ENCODE measurements at places on chromosomes 16 and 17. TPM values are rescaled to one million over a fixed set of nuclear protein-coding genes. Genes with fewer than 3 reads are reported as not detected.

Gene GCGR
- polyA plus RNA-seq = not detected

Gene MYH13
- not detected for polyA plus RNA-seq

Gene SNRNP25
- polyA plus RNA-seq = 65.2 TPM

Gene SHBG
- polyA plus RNA-seq = 0.61 TPM

Gene NME3
- 86.4 TPM for polyA plus RNA-seq

Gene GAS2L2
- not detected for polyA plus RNA-seq

Gene BCL6B
- polyA plus RNA-seq = 10.3 TPM

Gene SLC12A3
- not detected for polyA plus RNA-seq

Gene SLC35G6
- 0.08 TPM for polyA plus RNA-seq

Gene HIGD1B
- polyA plus RNA-seq = 14.3 TPM

Gene ARHGDIG
- polyA plus RNA-seq = 0.26 TPM

Gene ITGB3
- polyA plus RNA-seq = 1.3 TPM

Gene GPR142
- polyA plus RNA-seq = not detected

Gene COX10
- 48.6 TPM for polyA plus RNA-seq

Gene GAST
- polyA plus RNA-seq = not detected

Gene KCNAB3
- 0.22 TPM for polyA plus RNA-seq

Gene TBC1D3I
- polyA plus RNA-seq = not detected

Gene FAM117A
- polyA plus RNA-seq = 5.2 TPM

Gene KCNJ18
- not detected for polyA plus RNA-seq

Gene NT5M
- 9.3 TPM for polyA plus RNA-seq

Gene TEKT5
- polyA plus RNA-seq = not detected

Gene MYLK3
- polyA plus RNA-seq = 76.4 TPM

Gene WDR81
- polyA plus RNA-seq = 9.1 TPM

Gene PPP1R1B
- polyA plus RNA-seq = 2.5 TPM

Gene HYDIN
- 0.26 TPM for polyA plus RNA-seq

Gene ZNF689
- 2.7 TPM for polyA plus RNA-seq

Gene MPRIP
- 476 TPM for polyA plus RNA-seq

Gene KRT14
- not detected for polyA plus RNA-seq

Gene HBM
- not detected for polyA plus RNA-seq

Gene CMTM1
- polyA plus RNA-seq = not detected

Gene PRSS22
- polyA plus RNA-seq = not detected

Gene CRHR1
- polyA plus RNA-seq = not detected

Gene NDE1
- polyA plus RNA-seq = 5.9 TPM

Gene NPIPB2
- 8.4 TPM for polyA plus RNA-seq

Gene RHBDL1
- 3.6 TPM for polyA plus RNA-seq

Gene PIK3R6
- polyA plus RNA-seq = 0.69 TPM

Gene DPEP2
- polyA plus RNA-seq = 1.1 TPM

Gene COG8
- 13.3 TPM for polyA plus RNA-seq

Gene PRAC2
- polyA plus RNA-seq = not detected

Gene LPO
- polyA plus RNA-seq = not detected

Gene CEP295NL
- 0.29 TPM for polyA plus RNA-seq

Gene PDE6G
- 0.67 TPM for polyA plus RNA-seq

Gene CXCL16
- polyA plus RNA-seq = 1.3 TPM

Gene DCXR
- 243 TPM for polyA plus RNA-seq

Gene EVPLL
- polyA plus RNA-seq = not detected

Gene MPP2
- polyA plus RNA-seq = 6.7 TPM

Gene MARVELD3
- polyA plus RNA-seq = not detected

Gene ERCC4
- 3.2 TPM for polyA plus RNA-seq

Gene C17orf50
- 0.19 TPM for polyA plus RNA-seq

Gene PYDC1
- not detected for polyA plus RNA-seq
